H7 (cell line): ENCODE measurements at places on chromosomes 1 and 21.

DNA sequence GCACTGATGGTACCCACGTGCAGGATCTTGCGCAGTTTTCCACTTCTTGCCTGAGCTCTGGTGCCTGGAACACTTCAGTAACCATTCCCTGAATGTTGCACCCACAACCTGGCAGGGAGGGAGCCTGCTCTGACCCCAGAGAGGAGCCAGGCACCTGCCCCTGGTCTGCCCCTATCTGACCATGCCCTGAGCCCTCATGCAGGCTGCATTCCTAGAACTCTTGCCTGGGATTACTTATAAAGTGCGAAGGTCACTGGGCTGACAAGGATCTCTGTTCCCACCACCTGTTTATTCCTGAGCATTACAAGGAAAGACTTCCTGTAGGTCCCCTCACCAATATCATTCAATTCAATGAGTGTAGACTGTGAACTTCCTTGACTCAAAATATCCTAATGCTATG, 191.9 kb upstream of the FMN2 start:
- DNase-seq: no peak

- DNase-seq: peak; percentile 50
Observed at GRCh38 chr1:17723684-17724083, 31.4 kb upstream of the ACTL8 start.

GRCh38 chr1:161706113-161706481, 932 bp upstream of the FCRLA start:
- DNase-seq: no peak

GRCh38 chr1:176801514-176802020, 338.6 kb downstream of the PAPPA2 start:
- DNase-seq: no peak

- DNase-seq: peak; percentile 96
Observed at GRCh38 chr1:205484985-205485967, 19.2 kb upstream of the CDK18 start.
